ENCODE measurements at places on chromosomes 6 and 20.

GRCh38 chr20:41151134-41151869 is 14.0 kb downstream of the PLCG1 start:
- DNase-seq, result no peak

GRCh38 chr6:1378065-1379016 is 11.0 kb upstream of the FOXF2 start:
- DNase-seq, result no peak

DNA sequence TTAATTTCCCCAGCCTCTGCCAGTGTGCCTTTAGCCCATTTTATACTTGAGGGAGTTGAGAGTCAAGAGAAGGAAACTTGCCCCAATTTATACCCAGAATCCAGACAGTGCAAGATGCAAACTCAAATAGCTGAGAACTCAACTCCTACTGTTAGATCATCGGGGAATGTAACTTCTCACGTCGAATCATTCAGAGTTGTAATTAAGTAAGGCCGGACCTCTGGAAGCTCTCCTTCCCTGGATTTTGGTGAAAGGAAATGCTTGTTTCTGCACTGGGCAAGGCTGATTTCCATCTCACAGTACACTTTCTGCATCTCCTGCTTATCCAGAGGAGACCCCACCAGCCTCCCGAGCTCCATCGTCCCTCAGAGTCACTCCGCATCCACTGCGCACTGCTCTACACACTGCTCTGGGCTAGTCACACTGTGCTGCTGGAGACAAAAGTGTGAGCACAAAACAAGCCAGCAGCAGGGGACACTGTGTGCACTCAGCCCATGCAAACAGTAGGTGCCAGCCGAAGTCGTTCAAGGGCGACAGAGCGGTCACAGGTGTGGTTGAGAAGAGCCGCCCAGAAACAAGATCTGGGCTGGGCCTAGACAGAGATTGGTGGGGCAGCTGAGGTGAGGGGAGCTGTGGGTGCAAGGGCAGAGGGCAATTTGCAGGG is 150.4 kb upstream of the QKI start:
- no peak for DNase-seq

- DNase-seq, result peak; percentile 21
Measured at GRCh38 chr20:59422872-59423544, 122.6 kb downstream of the EDN3 start.

DNA sequence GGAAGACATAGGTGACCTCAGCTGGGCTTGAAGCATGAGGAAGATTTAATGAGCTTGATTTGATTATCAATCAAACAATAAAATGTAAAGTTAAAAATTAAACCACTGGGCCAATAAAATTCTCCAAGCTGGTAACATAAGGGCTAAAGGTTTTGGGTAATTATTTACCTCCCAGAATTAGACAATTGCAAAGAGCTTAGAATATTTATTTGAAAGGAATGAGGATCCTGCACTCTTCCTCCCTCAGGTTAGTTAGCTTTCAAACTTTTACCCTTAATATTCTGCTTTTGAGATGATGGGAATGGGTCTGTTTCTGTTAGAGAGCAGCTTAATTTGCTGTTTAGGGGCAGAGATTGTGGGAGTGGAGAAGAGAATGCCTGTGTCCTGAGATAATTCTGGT is at the start of gene SLC17A4:
Gene SLC17A4 (plus strand): TSS at position 208 of the 400 bp plus-strand sequence. CDS start 7,221 bp downstream, outside the sequence.
- DNase-seq, result no peak

- peak; percentile 72 for DNase-seq
Measured at GRCh38 chr6:33744001-33744848, 2.5 kb downstream of the IP6K3 start.

DNA sequence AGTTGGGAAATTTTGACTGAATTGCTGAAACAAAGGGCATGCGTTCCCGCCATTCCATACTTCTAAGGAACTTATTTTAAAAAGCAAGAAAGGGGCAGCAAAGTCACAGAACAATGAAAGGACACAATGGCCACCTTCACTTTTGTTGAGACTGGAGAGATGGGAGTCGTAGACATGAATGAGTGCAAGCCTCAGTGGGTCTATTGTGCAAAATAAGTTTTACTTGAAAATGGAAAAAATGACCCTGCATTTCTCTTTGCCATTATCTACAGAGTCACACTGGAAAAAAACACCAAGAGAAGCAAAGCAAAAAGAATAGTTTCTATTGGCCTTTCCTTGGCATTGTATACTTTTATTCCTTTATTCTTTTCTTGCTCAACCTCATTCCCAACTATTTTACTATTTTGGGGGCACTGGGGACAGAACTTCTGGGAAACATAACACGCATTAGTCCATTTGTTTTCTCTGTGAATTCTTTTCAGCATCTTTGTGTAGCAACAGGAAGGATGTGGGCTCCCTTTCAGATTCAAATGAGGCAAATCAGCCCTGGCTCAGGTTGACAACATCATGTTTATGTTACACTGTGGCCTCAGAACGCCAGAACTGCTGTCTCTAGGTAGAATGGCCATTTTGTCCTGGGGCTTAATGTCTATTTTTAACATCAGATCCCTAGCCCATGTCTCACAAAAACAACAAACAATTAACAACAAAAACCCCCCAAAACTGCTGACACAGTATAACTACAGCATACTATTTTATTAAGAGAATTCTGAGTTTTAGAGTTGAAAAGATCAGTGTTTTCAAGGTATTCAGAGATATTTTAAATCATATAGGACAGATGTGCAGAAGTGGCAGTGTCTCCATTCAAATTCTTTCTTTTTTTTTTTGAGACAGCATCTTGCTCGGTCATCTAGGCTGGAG is 122.2 kb downstream of the FYN start:
- DNase-seq, result no peak

- no peak for DNase-seq
Measured at GRCh38 chr6:139627091-139627490, 252.6 kb upstream of the CITED2 start.

DNA sequence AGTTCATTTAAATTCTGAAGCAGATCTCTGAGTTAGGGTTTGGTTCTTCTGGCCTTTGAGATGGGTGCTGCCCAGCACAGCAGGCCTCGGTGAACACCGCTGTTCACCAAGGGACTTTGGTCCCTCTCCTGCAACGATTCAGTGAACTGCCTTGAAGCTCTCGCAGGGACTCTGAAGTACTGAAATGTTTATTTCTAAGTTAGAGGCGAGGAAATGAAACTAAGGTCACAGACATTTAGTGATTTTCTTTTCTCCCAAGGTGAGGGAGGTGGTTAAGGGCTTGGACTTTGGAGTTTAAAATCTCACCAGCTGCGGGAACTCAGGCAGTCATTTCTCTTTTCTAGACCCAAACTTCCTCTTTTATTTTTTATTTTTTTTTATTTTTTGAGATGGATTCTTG is 26.2 kb downstream of the E2F3 start:
- DNase-seq, result no peak

- DNase-seq, result no peak
Measured at GRCh38 chr6:106182455-106182854, 96.3 kb downstream of the PRDM1 start.

DNA sequence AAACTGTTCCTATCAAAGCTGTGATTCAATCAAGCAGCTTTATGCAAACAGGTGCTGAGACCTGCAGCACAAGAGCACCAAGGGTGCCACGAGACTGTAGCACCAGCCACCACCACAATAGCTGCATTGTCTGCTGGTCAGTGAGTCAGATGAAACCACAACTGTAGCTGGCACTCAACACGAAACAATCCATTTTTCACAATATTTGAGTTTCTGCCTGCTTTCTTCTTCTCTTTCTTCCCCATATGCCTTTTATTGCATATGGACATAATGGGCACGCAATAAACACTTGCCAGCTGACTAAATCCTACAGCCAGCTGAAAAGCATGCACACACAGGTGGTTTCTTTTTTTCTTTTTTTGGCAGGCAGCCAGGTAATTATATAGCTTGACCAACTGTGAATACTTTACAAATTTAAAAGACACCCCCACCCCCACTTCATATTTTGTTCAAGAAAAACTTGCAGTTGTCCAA is 16.6 kb downstream of the SLC2A12 start:
- peak; percentile 49 for DNase-seq

GRCh38 chr6:123598011-123598410 is 38.7 kb downstream of the TRDN start:
- DNase-seq, result no peak

DNA sequence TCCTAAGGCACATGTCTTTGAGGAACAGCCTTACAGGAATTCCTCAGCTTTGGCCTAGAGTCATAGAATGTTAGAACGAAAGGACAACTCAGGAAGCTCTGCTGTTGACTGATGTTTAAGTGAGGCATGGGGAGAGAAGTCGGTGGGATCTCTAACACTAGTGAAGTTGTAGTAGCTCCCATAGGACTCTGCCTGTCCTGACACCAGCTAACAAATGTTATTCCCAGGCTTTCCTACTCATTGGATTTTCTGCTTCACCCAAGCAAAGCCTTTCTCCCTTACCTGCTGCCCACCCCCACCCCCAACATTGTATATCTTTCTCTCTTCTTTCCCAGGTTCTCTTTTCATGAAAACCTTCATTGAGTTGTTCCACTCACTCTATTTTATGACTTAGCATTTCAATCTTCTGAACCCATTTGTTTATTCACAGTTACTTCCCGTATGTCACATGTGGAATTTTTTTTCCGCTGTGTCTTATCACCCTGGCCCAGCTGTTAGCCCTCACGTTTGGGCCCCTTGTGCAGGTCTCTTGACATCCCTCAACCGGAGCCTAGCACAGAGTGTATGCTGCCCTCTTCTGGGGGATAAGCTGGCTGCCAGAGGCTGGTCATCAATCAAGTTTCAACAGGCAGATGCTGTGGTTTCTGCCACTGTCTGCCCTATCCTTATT is 39.2 kb upstream of the RNF8 start:
- peak; percentile 61 for DNase-seq
